Activated CD4-positive, CD25-positive, alpha-beta regulatory T cell treated with anti-CD3 and anti-CD28 coated beads, Interleukin-2, amount 50 U/mL, for 24 hours (primary cell): ENCODE measurements at places on chromosomes 3 and 15.
A peak's percentile ranks its signal among the peaks of the same experiment; 100 is the strongest.

DNA sequence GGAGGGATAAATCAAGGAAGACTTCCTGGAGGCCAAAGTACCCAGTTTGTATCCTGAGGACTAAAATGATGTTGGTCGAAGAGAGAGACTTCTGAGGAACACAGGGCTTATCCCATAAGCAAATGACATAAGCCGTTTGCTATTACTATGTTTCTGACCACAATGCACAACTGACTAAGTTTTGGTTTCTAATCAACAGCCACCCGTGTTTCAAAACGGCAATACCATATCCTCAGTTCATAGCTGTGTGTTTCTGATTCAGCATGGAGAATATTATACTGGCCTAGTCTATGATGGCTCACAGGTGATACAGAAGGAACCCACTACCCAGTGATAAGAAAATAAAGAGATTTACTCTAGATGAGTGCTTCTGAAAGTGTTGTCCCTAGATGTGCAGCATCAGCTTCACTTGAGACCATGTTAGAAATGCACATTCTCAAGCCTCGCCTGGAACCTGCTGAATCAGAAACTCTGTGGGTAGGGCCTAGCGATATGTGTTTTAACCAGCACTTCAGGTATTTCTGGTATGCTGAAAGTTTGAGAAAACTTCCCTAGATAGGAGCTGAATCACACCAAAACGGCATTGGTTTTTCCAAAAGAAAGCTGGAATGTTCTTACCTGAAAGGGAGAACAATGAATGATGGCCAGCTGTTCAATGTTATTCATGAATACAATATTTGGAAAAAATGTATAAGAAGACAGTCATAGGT lies 639.7 kb upstream of the NR2F2 start:
- ATAC-seq = no peak

DNA sequence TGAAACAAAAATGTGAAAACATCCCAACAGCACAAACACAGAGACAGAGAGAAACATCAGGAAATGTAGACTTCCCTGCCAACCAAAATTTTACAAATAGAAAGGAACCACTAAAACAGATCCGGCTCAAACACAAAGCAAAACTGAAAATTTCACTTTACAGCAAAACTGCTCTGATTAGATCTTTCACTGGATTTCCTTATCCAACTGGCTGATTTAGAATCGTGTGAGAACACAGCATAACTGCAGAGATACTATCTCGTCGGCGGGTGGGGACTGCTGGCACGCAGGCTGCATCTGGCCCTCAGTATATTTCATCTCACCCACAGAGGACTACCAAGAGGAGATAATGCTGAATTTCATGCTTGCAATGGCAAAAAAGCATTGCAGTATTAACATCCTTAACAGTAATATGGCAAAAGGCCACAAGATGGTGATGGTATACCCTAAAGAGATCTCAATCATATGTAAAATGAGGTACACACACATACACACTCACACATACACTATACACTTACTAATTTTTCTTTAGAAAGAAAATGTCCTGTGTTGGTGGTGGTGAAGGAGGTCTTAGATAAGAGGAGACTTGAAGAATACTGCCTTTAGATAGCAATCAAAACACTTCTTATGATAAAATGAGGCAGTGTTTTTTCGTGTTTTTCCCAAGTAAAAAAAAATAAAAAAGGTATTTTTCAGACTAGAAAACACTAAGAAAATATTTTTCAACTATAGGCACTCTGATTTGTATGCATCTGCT lies 10.6 kb upstream of the LEO1 start:
- peak; percentile 95 for ATAC-seq

GRCh38 chr15:25711691-25712090 lies 151.4 kb downstream of the ATP10A start:
- ATAC-seq = no peak

DNA sequence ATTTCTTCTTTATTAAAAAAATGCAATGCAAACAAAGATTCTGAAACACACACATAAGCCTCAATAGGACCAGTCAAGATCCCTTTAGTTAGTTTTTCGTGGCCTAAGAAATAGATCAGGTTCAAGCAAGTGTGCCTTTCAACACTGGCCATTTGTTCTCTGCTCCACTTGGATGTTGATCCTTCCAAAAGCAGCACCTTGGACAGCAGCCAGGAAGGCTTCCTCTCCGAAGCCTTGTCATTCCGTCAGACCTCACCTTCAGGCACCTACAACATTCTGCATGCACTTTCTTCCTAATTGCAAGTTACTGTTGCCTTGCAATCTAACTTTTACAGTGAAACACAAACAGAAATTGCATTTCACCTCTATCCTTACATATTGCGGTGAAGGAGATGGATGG lies 155.9 kb upstream of the FEZF2 start:
- ATAC-seq = no peak

DNA sequence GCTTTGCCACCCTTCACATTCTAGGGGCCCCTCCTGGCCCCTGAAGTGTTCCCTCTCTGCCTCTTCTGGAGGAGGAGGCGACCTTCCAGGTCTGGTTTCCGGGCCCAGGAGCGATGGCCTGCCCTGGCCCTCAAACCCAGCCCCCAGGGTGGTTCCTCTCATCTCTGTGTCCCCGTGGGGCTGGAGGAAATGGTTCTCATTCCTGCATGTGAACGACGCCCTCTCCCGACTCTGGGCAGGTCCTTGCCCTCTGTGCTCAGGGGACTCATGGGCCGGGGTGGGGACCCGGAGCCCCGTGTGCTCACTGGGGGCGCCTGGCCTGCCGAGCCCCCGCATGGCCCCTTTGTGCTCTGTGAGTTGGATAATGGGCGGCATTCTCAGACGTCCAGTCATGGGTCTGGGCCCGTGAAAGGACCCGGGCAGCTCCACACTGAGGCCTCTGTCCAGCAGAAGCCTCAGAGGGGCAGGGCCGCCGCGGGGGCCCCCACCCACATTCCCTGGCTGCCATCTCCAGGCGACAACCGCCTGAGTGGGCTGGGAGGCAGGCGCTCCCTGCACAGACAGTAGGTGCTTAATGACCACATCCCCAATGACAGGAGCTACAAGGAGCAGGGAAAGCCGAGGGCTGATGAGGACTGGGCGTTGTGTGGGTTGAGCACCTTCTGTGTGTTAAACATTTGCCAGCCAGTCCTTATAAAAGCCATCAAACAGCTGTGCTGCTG lies 5.5 kb upstream of the PLXND1 start:
- ATAC-seq = no peak

- ATAC-seq = no peak
Observed at GRCh38 chr15:68275165-68275746, 2.3 kb upstream of the FEM1B start.

DNA sequence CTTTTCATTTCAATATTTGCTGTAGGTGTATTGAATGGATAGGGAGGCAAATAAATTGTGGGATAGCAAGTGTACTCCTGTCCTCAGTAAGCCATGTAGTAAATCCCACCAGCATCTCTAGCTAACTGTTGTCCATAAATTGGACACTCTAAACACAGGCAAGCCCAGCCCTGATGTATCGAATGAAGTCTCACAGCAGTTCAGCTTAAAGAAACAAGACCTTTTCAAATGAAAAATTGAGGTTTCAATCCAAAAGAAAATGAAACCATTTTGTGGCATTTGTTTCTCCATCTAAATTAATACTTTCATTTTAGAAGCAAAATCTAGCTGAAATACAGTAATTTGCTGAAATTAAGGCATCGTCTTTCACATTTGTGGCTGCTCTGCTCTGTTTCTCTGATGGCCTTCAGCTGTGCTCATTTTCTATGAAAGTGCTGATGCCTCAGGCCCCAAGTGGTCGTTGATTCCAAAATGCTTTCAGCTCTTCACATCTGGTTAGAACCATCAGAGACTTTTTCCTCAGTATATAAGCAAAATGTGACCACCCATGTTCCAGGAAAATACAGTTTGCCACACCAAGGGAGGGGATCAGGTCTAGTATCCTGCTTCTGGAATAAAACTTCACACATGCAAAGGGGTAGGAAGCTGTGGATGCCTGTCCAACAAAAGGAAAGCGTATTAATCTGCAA lies 245.0 kb downstream of the ZMAT3 start:
- no peak for ATAC-seq

GRCh38 chr15:25717127-25717456 lies 146.0 kb downstream of the ATP10A start:
- no peak for ATAC-seq

GRCh38 chr15:58438956-58439355 lies 7.2 kb downstream of the LIPC start:
- ATAC-seq = no peak

DNA sequence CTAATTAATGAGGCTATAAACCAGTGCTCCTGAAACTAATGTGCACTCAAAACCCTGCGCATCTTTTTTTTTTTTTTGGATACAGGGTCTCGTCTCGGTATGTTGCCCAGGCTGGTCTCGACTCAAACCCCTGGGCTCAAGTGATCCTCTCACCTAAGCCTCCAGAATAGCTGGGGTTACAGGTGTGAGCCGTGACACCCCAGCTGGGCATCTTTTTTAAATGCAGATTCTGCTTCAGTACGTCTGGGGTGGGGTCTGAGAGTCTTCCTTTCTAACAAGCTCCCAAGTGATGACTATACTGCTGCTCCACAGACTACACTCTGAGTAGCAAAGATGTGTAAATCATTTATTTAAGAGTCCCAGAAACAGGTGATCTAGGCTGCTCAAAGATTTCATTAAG lies 73.0 kb downstream of the BFSP2 start:
- ATAC-seq = no peak

DNA sequence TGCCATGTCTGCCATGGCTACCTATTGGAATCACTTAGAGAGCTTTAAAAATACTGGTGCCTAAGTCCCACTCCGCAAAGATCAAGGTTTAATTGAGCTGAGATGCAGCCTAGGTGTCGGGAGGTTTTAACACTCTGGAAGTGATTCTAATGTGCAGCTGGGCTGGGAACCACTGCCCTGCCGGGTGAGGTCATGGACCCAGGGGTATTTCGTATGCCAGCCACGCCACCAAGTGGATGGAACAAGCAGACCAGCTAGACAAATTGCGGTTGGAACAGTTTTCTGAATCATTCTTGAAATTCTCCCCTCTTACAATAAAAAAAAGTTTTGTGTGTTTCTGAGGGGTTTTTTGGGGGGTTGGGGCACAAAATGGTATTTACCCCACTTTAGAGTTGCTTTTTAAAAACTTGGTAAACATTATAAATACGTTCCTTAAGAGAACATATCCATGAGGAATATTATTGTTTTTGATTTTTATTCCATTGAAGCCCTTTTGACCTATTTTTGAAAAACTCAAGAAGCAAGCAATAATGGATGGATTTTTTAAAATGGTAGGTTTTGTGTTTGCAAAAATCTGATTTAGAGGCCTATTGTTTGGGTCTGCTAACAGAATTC lies 66.2 kb upstream of the CSTA start:
- ATAC-seq = peak; percentile 86

DNA sequence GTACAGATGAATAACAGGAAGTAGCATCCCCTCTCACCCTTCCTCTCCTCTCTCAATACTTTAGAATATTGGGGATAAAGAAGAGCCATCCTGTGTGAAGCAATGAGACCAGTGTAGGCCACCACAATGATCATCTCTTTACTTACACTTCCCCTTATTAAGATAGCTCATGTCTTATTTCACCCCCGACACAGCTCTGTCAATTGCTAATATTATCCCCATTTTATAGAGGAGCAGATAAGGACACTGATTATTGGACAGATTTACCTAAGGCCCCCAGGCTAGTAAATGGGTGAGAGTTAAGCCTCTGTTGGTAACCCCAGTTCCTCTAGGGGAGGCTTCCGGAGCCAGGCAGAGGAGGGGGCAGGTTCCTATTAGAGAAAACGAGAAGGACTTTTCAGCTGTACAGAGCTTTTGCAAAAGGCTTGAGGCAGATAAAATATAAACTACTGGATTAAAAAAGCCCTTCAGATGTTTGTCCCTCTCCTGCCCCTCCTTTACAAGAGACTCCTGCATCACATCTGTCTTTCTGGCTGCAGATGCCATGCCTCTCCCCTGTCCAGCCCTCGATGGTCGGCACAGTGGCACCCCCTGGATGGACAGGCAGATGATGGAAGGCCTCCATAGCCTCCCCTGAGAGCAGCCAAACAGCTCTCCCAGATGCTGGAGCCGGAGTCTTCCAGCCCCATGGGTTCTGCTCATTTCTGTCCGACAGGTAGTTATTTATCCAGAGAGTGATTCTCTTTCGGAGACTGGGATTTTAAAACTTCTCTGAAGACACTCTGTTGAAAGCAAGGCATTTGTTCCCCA lies 49.4 kb upstream of the LCTL start:
- no peak for ATAC-seq

DNA sequence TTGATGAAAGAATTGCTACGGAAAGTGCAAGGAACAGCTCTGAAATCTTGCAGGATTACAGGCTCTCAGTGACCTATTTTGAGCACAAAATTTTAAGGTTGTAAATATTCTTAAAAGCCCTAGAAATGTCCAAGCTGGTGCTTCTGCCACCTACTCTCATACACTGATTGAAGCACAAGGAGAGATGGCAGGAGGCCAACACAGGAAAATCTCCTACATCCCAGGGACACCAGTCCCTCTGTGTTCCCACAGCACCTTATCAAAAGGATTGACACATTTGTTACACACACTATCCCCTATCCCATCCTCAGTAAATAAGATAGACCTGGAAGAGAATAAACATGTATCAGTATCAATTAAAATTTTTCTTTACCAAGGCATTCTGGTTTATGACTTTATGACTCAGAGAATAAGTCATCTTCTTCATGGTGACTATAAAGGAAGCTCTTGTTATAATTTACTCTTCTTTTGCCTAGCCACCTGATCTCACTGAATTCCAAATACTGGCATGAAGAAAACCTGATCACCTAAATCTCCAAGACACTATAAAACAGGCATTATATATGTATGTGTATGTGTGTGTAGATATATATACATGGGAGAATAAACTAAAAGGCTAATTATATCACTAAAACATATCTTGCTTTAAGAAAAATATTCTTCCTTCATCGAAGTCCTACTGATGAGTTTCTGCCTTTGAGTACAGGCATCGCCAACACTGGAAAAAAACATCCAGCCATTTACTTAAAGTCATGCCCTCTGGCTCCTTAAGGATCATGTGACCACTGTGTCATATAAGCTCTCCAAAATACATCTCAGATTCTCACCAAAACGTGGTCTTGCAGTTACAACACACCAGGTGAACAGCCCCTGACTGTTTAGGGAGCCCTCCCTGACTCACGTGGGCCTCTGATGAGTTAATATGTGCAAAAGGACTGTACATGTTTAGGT lies 208.1 kb upstream of the NR2F2 start:
- ATAC-seq = no peak

GRCh38 chr3:61628636-61629035 lies 67.3 kb downstream of the PTPRG start:
- no peak for ATAC-seq

GRCh38 chr15:80822256-80822655 lies 43.1 kb downstream of the CEMIP start:
- no peak for ATAC-seq

GRCh38 chr3:152258448-152259393 lies 10.0 kb upstream of the MBNL1 start:
- ATAC-seq = peak; percentile 88

- no peak for ATAC-seq
Observed at GRCh38 chr3:42905740-42906069, 237 bp upstream of the ZNF662 start.
